Breast epithelium (tissue), 4 donors: ENCODE measurements at places on chromosomes 5 and 9.

DNA sequence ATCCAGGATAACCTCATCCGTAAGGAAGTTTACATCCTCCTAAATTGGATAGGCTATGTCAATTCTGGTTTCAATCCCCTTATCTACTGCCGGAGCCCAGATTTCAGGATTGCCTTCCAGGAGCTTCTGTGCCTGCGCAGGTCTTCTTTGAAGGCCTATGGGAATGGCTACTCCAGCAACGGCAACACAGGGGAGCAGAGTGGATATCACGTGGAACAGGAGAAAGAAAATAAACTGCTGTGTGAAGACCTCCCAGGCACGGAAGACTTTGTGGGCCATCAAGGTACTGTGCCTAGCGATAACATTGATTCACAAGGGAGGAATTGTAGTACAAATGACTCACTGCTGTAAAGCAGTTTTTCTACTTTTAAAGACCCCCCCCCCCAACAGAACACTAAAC is 1.3 kb downstream of the ADRB2 start:
- no peak for DNase-seq

DNA sequence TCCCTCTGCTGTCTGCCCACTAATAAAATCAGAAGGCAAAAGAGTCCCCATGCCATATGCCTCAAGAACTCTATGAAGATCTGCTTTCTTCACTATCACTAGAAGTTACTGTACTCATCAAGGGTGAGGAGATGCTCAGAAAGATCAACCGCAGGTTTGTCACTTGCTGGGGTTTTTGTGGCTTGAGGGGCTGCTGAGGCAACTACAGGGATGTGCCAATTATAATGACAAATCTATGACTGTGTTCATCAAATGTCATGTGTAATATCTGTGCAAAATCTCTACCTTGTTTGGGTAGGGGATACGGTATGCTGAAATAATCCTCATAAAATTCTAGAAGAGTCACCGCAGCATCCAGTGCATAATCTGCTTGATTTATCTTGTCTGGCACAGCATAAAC is 13.0 kb downstream of the ERAP1 start:
- no peak for DNase-seq

DNA sequence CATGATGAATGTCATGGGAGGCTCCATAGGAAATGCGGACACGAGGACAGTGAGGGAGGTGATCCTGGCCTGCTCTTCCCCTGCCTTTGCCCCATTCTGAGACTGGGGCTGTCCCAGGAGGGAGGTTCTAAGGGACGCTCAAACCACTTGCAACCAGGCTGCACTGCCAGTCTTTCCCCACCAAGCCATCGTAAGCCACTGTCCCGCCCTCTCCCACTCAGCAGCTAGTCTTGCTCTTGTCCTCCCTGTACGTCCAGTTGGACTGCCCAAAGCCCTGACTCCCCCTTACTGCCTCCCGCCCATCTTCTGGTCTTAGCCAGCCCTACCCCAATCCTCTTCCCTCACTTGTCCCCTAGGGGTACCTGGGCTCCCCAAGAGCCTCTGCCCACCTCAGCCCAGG is 115.7 kb downstream of the FSTL4 start:
- no peak for DNase-seq

DNA sequence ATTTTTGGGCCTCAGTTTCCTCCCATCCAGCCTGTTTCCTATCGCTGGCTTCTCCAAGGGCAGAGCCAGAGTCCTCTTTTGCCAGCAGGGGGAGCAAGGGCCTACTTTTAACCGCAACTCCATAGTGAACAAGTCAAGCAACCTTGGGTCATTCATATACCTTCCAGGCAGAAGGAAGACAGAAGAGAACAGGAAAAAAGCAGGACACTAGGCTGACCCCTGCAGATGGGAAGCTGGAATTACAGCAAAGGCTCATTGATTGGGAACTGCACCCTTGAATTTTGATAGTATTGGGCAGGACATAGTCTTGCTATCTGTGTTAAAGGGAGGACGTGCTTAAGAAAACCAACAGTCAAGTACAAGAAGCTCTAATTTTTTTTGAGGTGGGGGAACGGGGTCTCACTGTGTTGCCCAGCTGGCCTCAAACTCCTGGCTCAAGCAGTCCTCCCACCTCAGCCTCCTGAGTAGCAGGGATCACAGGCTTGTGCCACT is 30.1 kb downstream of the QRFP start:
- peak; percentile 72 for DNase-seq

DNA sequence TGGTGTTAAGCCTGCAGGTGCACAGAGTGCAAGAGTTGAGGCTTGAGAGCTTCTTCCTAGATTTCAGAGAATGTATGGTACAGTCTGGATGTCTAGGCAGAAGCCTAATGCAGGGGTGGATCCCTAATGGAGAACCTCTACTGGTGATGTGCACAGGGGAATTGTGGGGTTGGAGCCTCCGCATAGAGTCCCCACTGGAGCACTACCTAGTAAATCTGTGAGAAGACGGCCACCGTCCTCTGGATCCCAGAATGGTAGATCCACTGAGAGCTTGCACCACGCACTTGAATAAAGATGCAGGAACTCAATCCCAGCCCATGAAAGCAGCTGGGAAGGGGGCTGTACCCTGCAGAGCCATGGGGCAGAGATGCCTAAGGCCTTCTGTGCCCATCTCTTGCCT is 699.4 kb upstream of the FAM174A start:
- DNase-seq, result no peak

DNA sequence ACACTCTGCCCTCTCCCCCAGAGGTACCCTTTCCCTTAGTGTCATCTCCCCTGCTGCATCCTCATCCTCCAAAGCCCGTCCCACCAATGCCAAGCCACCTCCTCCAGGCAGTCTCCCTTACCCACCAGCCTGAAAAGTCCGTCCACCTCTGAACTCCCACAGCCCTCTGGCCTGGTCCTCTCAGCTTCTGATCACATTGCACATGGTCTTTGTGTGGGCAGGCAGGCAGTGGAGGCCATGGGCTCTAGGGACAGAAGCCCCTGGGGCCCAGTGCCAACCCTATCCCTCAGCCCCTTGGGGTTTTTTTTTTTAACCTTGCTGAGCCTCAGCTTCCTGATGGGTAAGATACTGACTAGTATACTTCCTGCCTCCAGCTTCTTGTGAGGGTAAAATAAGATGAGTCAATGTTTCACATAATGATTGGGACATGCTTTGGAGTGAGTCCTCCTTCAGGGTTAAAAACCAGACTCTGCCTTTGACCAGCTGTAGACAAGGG is 19.4 kb downstream of the CSF1R start:
- no peak for DNase-seq

GRCh38 chr5:167783145-167783817 is 508.2 kb upstream of the WWC1 start:
- no peak for DNase-seq

DNA sequence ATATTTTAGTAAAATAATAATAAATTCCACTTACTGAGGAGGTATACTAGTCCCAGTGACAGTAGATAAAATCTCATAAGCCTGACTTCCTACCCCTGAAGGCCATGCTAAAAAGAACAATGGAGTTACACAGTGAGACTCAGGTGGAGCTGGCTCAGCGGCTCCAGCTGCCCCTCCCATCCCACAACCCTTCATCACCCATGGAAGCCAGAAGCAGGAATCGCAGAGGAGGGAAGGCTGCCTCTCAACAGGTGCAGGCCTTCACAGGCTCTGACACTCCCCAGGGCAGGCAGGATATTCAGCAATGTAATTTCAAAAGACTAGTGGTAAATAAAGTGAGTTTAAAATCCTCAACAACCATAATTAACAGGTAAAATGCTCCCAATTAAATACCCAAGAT is 67.5 kb downstream of the FANCC start:
- DNase-seq, result no peak

DNA sequence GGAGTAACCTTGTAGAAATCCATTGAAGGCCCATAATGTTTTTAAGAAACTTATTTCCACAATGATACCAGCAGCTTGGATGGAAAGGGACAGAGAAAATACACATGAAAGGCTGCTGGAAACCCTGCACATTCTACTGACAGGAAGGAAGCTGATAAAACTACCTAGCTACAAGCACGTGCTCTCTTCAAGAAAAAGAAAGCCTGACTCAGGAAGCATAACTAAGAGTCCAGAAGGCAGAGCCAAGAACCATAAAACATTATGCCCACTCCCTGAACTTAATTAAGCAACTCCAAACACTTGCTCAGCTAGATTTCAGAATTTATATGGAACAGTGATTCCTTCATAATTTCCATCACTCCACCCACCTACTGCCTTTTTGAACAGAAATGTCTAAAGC is 430.8 kb downstream of the SEMA5A start:
- no peak for DNase-seq

GRCh38 chr5:14062178-14062577 is 81.0 kb upstream of the TRIO start:
- DNase-seq, result no peak

DNA sequence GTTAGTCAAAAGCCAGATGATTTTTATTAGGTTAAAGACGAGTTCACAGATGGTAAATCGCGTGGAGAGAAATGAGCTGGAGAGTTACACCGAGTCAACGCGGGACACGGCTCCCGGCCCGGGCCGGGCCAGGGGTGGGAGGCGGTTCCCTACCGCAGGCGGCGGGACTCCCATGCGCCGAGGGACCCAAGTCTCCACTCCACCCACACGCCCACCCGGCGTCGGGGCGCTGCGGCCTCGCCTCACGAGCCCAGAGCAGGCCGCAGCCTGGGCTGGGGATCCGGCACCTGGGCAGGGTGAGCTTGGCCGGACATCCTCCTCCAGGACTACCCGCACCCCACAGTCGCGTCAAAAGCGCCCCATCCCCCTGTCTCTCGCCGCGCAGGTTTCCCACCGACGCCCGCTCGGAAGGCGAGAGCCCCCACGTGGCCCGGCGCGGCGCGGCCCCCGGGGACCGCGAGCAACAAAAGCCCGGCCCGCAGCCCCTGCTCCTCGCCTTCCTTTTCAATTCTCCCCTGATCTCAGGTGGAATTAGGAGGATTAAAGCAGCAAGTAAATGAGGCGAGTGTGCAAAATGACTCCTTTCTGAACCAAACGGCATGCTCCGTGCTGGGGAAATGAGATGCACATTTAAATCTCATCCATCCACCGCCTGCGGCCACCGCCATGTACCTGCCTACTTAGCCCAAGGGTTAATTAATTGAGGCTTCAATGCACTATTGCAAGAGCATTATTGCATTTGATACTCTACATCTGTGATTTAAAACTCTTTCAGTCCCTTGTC is 196.5 kb upstream of the TBCA start:
- DNase-seq, result no peak

- no peak for DNase-seq
These were observed 47.4 kb downstream of the HCN1 start for GRCh38 chr5:45648744-45649143.

GRCh38 chr5:178442405-178443257 is 147.6 kb downstream of the COL23A1 start:
- no peak for DNase-seq

GRCh38 chr5:120507197-120507596 is 43.1 kb downstream of the PRR16 start:
- no peak for DNase-seq

DNA sequence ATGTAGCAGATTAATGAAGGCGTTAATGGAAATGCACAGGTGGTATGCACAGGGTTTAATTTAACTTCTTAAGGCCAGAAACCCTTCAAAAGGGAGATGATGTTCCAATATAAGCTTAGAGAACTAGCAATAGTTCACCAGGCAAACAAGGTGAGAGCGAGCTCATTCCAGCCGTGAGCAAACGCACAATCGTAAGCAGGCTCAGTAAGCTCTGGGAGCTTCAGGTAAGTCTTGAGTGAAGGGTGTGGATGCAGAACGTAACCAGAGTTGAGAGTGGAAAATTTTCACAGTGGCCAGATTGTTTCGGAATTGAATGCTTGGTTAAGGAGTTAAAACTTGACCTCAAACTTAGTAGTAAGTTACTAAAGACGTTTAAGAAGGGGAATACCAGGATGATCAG is 5.7 kb downstream of the EQTN start:
- no peak for DNase-seq

- no peak for DNase-seq
These were observed 67.0 kb upstream of the HAPLN1 start for GRCh38 chr5:83787631-83788030.

DNA sequence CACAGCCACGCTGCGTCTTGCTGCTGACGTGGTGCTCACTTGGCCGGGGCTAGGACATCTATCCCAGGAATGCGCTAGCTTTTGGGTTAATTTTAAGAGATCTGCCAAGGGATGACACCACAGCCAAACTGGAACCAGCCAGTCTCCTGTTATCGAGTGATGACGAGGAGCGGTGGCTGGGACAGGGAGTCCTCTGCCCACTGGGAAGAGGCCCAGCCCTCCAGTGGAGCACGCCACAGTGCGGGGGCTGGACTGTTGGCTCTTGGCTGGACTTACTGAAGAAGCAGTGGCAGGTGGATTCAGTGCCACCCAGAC is 55.1 kb upstream of the PHYKPL start:
- no peak for DNase-seq

DNA sequence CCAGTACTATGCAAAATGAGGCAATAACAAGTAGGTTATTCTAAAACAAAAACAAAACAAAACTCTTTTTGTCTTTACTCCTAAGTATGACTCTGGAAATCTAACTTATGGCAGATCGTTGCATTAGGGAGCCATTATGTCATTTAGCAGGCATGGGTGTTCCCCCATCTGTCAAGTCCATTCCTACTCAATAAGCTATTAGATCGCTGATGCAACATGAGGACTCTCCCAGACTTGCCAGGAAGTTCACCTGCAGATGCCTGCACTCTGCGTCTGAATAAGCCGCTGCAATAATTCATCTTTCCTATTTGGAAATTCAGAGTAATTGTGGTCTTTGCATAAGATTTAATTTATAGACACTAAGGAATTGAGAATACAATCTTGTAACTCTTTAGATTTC is 585.0 kb downstream of the KIF4B start:
- DNase-seq, result no peak

- no peak for DNase-seq
These were observed 4.6 kb downstream of the TSLP start for GRCh38 chr5:111076091-111076490.

- DNase-seq, result no peak
These were observed 7.5 kb upstream of the REEP5 start for GRCh38 chr5:112929336-112930081.

- no peak for DNase-seq
These were observed 1079.3 kb upstream of the CDH9 start for GRCh38 chr5:28117691-28118090.

GRCh38 chr9:86891091-86891490 is 56.2 kb downstream of the GAS1 start:
- DNase-seq, result no peak

DNA sequence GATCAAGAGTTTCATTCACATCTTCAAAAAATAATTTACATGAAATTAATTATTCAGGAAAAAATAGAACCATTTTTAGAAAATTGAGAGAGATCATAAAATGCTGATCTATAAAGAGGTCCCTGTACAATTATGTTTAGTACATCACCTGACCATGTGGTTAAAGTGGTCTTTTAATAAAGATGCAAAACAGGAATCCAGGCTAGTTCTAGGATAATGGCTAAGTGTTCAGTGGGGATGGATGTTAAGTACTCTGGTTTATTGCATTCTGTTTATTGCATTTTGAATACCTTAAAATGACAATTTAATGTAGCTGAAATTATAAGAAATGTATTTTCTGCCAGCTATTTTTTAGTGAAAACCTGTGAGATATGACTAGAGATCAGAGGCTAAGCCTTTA is 72.0 kb upstream of the SMC2 start:
- DNase-seq, result no peak
